Heart right ventricle (tissue), 16 donors: ENCODE measurements at places on chromosomes 7 and 10. TPM values are rescaled to one million over a fixed set of nuclear protein-coding genes. Genes with fewer than 3 reads are reported as not detected.

- DNase-seq = no peak
These were observed 147.9 kb upstream of the FZD8 start for GRCh38 chr10:35789996-35790395.

DNA sequence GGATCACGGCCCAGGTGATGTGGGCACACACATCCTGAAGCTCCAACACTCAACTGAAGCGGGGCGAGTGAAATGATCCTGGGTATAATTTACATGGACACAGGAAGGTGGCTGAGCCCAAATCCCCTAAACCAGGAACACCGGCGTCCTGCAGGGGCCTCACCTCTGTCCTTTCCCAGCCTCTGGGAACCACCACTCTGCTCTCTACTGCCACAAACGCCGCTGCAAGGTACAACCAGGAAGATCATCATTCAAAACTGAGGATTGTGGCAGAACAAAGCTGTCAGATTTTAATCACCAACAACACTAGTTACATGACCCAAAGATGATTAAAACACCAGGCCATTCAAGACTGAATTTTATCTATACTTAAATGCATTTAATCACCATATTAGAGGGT, 104.0 kb downstream of the DIP2C start:
- no peak for DNase-seq

GRCh38 chr10:26408858-26409494, 29.2 kb upstream of the APBB1IP start:
- no peak for DNase-seq

GRCh38 chr7:72446591-72447462, 34.7 kb upstream of the CALN1 start:
- DNase-seq = no peak

DNA sequence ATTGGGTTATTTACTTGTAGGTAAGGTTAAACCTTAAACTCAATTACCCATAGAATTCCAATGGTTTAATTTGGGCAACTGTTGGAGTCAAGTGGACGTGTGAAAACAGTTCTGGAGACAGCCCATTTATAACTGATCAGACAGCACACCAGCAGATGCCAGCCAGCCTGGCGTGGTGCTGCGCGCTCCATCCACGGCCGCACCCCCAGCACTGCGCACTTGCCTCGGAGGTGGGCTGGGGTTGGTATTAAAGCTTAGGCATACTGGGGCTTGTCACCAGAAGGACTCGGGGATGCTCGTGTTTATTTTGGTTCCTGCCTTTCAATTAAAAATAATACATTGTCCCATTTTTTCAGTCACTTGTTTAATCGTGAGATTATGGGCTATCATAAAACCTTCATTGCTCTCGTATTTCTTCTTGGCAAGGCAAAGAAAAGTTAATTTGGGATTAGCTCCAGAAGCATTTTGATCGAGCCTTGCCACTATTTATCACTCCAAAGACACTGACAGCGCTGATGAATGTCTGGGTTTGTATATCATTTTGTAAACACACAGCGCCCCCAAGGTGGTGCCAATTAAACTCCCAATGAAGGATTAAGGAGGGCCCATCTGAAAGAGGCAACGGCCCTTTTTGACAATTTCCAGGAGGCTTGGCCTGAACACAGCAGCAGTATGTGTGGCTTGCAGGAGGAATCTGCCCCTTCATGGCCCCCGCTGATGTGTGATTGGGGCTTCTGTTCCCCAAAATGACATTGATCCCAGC, 204.5 kb upstream of the CXCL12 start:
- DNase-seq = no peak

DNA sequence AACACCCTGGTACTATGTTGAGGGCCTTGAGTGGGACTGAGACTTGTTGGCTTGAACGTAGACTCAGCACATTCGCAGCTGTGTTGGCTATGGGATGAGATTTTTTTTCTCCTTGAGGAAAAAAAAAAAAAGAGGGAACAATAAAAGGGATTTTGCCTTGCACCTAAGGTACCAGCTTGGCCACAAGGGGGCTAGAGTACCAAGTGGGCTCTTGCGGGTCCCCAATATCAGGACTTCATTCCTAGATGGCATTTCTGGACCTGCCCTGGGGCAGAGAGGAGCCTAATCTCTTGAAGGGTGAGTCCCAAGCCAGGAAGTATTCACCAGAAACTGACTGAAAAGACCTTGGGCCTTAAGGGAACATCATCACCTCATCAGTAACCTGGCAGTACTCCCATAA, 1083.6 kb upstream of the PHF14 start:
- DNase-seq = no peak

- no peak for DNase-seq
These were observed 5.2 kb downstream of the ATG9B start for GRCh38 chr7:151019130-151019447.

DNA sequence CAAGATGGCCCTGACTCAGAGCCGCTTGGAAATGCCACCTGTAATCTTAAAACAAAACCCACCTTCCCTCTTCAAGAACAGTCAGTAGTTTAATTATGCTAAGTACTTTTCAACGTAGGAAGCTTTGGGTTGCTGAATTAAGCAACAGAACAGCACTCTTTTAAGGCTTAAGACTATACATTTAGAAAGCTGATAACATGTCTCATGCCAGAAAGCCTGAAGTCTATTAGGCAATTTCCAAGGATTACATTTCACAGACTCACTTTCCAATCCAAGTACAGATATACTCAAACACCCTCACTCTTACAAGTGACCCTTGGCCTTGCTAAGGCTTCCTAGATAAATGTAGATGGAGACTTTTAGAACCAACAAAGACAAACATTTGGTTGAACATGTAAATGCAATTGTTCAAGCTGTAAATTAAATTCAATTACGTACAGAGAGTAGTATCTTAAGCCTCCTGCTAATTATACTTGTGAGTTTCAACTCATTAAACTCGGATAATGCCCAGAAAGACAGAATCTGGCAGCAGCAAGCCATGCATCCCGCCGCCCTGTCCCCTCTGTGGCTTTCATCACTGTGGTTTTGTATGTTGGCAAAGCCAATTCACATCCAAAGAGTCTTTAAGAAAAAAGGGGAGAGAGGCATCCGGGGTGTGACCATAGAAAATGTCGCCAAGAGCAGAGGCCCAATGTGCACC, 283.1 kb upstream of the NRP1 start:
- no peak for DNase-seq

GPRIN2 gene
- total RNA-seq = not detected

RPA3 gene
- total RNA-seq = 24.6 TPM

GRCh38 chr10:76523246-76523645, 1091.8 kb downstream of the LRMDA start:
- DNase-seq = peak; percentile 15

DNA sequence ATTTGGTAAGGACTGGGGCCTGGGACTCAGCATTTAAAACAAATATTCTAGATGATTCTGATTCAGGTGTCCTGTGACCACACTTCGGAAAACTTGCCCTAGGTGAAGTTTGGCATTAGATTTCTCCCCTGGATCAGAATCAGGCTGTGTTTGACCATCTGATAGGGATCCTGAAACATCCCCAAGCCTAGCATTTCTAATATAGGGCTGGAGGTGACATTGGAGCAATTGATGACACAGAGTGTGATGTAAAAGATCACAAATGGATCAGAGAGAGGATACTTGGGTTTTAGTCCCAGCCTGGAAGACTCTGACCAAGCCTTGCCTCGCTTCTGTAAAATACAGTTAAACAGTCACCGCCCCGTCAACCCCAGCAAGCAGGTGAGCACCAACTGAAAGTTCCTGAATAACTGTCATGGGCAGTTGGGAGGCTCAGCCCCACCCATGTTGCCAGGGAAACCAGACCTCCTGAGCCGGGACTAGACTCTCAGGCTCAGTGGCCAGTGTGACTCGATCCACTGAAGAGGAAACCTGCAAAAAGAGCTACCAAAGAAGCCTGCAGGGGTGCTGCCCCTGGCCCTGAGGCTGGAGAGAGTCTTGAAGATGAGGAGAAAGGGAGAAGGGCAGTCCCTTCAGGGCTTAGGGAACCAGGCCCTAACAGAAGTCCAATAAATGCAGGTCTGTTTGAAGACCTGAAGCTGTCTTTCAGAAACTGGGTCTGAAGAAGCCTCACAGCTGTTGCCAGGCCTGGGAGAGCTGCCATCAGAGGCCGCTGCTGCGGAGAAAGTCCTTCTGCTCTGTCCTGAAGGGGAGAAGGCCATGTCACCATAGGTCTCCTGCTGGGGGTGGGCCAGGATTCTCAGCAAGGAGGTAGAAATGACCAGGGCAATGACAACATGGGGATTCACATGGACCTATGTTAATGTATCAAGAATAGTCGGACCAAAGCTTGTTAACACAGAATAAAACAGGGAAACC, 126.1 kb upstream of the KCNMA1 start:
- DNase-seq = no peak

BUB3 gene
- total RNA-seq = 30.2 TPM

DNA sequence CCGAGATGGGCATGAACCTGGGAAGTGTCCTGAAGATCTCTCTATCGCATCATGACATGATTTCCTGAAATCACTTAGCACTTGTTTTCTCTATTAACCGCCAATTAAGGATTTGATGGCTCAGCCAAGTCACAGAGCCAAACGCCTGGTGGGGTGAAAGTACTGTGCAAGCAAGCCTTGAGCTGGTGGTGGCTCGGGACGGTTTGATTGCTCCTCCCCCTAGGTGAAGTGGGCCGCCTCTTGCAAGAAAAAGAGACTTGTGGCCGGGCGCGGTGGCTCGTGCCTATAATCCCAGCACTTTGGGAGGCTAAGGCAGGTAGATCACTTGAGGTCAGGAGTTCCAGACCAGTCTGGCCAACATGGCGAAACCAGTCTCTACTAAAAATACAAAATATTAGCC, 50.3 kb downstream of the COL26A1 start:
- DNase-seq = no peak

DNA sequence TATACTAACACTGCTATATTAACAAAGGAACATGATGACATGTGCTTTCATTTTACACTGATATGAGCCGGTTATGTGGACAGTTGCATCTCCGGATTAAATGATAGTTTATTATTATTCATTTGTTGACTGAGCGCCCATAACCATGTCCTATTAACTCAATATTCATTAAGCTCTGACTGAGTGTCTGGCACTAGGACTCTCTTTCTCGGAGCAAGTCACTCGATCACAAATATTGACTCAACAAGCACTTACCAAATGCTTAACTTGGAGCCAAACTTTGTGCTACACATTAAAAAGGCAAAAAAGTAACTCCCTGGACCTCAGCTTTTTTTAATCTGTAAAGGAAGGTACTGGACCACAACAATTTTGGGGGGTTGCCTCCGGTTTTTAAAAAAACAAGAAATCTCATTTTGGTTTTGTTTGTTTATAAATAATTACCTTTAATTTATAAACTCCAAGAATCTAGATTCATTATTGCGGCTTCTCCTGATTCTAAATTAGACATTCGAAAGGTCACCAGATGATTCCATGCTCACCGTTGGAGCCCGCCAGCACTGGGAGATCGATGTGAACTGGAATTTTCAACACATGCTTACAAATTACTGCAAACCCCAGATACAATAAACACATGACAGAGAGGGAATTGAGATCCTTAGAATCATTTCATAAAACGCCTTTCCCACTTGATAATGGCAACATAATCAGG, 8.9 kb upstream of the LYZL1 start:
- no peak for DNase-seq

GRCh38 chr10:121772406-121772805, 155.4 kb downstream of the ATE1 start:
- DNase-seq = no peak

- no peak for DNase-seq
These were observed 63.7 kb upstream of the PRR15 start for GRCh38 chr7:29499932-29500331.

- no peak for DNase-seq
These were observed 70.0 kb downstream of the ALOX5 start for GRCh38 chr10:45444022-45444421.

CPVL gene
- 124 TPM for total RNA-seq

- no peak for DNase-seq
These were observed 27.6 kb downstream of the ERLIN1 start for GRCh38 chr10:100158044-100158805.

DNA sequence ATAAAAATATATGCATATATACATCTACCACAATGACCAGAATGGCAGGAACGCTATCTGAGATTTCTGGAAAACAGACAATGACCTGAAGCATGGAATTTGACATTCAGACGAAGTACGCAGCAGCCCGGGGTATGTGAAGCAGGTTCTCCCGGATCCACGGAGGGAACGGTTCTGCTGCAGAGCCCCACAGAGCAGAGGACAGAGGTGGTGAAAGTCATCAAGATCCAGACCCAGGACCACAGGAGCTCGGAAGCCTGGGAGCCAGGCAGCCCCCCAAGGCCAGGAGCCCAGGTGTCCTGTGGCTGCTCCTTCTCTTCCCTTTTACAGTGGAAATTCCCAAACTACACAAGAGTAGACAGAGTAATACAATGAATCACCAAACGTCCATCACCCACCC, 42.1 kb upstream of the DNAAF5 start:
- no peak for DNase-seq

DNA sequence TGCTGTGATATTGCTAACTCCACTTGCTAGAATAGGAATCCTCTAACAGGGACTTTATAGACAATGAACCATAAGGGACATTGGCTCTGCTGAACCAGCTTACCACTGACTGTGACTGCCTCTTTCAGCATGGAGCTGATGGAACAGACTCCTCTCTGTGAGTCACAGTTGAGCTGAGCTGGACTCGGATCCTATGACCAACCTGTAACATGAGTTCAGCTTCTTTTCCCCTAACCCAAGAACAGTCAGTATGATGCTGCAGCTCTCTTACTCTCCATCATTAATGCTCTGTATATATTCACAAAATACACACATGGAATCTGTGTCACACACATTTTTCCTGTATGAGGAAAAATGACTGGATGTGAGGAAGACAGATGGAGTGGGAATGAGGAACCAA, 177.9 kb upstream of the BET1 start:
- no peak for DNase-seq

- no peak for DNase-seq
These were observed 240.9 kb upstream of the PTER start for GRCh38 chr10:16195894-16196293.

FAM24B gene
- total RNA-seq = 0.68 TPM

GRCh38 chr10:110508806-110509544, 11.3 kb downstream of the DUSP5 start:
- DNase-seq = peak; percentile 59

DNA sequence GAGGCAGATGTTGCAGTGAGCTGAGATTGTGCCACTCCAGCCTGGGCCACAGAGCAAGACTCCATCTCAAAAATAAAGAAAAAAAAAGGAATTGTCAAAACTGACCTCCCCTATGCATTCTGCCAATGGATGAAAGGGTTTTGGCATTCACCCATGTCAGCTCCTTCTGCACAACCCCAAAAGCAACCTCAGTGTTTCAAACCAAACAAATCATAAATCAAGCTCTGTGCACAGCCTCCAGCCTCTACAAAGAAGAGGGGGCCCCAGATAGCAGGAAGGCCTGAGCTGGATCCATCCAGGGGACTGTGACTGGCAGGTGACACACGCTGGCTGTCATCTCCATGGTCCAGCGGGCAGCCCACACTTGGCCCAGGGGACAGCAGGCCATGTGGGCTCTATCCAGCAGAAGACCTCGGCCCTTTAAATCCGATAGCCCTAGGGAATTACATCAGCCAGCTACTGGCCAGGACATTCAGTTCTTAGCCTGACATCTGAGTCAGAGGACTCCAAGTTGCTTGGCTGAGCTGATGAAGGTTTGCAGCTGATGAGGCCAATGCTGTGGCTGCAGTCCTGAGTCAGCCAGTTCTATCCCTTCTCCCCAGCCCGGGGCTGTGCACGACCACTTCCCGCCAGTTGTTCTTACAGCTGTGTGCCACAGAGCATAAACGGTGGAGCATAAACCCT, 52.0 kb upstream of the FIGNL1 start:
- peak; percentile 71 for DNase-seq
